ENCODE measurements at places on chromosomes 11 and 22.

GRCh38 chr11:32109138-32109537 lies 18.3 kb downstream of the RCN1 start:
- no peak for DNase-seq

DNA sequence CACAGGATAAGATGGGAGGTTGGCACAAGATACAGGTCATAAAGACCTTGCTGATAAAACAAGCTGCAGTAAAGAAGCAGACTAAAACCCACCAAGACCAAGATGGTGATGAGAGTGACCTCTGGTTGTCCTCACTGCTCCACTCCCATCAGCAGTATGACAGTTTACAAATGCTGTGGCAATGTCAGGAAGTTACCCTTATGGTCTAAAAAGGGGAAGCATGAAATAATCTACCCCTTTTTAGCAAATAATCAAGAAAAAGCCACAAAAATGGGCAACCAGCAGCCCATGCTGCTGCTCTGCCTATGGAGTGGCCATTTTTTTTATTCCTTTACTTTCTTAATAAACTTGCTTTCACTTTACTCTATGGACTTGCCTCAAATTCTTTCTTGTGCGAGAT lies 8.7 kb upstream of the PIWIL4 start:
- no peak for DNase-seq

- DNase-seq: no peak
Observed at GRCh38 chr22:25628494-25628893, 64.0 kb downstream of the GRK3 start.

DNA sequence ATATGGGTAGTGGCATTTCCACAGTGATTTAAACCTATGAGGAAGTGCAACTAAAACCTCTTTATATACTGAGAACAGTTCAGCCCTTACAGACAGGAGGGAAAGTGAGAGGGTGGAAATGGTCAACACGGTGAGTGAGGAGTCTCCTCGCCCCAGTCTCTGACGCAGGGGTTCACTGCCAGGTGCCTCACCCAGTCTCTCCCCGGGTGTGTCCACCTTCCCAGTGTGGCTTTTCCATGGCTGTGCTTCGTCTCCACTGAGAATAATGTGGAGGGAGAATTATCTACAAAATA lies 116.6 kb upstream of the TOP3B start:
- no peak for DNase-seq

DNA sequence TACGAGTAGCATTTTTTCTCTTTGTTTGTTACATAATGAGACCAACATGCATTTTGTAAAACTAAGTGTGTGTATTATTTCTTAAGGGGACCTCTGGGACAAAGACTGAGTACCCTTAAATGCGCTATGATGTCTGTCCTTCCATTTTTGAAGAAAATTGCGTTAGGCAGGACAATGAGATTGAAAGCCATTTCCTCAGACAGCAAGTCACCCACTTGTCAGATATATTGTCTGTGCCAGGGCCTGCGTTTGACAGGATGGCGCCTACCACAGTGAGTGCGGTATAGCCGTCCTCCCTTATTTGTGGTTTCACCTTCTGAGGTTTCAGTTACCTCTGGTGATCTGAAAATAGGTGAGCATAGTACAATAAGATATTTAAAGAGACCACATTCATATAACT lies 2.2 kb downstream of the AP2A2 start:
- DNase-seq: no peak

GRCh38 chr11:120248551-120249278 lies 8.8 kb downstream of the POU2F3 start:
- no peak for DNase-seq

DNA sequence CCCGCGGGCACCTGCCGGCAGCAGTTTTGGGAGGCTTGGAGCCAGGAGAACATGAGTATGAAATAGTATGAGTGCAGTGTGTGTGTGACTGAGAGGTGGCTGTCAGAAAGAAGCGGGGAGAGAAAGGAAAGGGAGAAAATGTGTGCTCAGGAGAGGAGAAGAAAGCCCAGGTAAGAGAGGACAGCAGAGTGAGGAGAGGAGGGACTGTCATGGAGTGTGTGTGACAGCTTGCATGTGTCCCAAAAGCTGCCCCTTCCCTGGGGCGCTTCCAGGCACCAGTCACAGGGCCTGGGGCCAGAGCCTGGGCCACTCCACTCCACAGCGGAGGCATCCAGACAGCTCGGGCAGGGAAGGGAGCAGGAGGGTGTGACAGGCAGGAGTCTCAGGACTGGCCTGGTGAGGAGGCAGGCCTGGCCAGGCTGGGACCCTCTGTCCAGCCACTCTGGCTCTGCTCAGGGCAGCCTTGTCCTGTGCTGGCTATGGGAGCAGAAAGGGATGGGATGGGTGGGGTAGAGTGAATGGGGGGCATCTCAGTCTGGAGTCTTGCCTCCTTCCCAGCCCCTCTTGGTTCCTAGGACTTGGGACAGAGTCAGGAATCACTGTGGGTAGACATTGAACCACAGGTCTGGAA lies 949 bp downstream of the MMP11 start:
- DNase-seq: no peak

DNA sequence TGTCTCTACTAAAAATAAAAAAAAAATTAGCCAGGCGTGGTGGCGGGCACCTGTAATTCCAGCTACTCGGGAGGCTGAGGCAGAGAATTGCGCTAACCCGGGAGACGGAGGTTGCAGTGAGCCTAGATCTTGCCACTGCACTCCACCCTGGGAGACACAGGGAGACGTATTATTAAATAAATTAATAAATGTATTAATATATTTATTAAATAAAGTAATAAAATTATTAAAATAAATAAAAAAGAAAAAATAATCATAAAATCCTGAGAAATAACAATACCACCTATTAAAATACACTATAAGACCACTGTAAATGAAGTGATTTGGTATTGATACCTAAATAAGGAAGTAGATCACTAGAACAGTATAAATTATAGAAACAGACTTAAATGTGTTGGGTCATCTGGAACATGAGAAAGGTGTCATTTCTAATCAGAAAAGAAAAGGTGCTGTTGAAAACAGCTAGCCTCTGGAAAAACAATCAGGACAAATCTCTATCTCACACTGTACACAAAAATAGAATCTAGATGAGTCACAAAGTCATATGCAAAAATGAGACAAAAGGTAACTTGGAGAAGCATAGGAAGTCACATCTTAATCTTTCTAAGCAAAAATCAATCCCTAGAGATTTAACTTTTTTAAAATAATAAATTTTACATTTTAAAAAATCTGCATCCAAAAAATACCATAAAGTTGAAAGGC lies 43.2 kb upstream of the UBASH3B start:
- DNase-seq: no peak

DNA sequence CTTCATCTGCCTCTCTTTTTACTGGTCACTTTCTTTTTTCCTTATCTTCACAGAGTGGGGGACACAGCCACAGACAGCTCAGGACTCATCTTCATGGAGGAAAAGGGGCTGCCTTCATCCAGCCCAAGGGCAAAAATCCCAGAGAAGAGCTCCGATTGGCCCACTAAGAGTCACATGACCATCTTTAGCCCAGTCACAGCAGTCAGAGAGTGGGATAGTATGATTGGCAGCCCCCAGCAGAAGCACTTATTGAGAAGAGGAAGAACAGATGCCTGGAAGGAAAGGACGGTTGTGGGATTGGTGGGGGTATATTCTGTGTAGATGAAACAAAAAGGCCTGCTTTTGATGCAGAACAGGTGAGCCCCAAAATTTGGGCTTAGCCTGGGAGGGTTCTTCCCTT lies 77.8 kb downstream of the MN1 start:
- no peak for DNase-seq

GRCh38 chr11:77501758-77502157 lies 27.9 kb upstream of the PAK1 start:
- no peak for DNase-seq

GRCh38 chr11:100687054-100687629 lies at the start of gene ARHGAP42:
Gene ARHGAP42 (plus strand): TSS chr11:100687288. CDS start chr11:100687679, 391 bp downstream.
- no peak for DNase-seq

GRCh38 chr22:45127866-45128265 lies 35.9 kb upstream of the NUP50 start:
- DNase-seq: peak; percentile 61

GRCh38 chr22:45963821-45964220 lies 13.1 kb downstream of the WNT7B start:
- DNase-seq: no peak

GRCh38 chr22:49177666-49178065 lies 650.0 kb downstream of the BRD1 start:
- no peak for DNase-seq

GRCh38 chr11:73381589-73381988 lies 5.4 kb downstream of the RELT start:
- DNase-seq: no peak

- no peak for DNase-seq
Observed at GRCh38 chr11:46438211-46438610, 46.6 kb upstream of the CHRM4 start.
